ENCODE measurements at places on chromosomes 6 and 20.
A peak's percentile ranks its signal among the peaks of the same experiment; 100 is the strongest.

DNA sequence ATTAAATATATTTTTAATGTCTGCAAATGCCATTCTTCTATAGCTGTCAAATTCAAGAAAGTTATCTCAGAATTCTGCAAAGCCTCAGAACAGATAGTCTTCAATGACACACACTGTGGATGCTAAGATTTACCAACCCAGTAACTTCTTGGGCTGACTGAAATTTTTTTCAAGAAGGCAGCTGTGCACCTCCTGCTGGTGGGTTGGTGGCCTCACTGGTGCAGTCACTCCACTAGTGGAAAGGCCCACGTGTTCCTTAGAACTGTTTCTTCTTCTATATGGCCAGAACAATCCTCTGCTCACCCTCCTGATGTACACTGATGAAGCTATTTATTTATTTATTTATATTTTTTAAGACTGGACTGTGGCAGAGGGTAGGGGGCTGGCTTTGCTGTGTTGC lies 28.1 kb upstream of the MTCL3 start:
- DNase-seq, result no peak

DNA sequence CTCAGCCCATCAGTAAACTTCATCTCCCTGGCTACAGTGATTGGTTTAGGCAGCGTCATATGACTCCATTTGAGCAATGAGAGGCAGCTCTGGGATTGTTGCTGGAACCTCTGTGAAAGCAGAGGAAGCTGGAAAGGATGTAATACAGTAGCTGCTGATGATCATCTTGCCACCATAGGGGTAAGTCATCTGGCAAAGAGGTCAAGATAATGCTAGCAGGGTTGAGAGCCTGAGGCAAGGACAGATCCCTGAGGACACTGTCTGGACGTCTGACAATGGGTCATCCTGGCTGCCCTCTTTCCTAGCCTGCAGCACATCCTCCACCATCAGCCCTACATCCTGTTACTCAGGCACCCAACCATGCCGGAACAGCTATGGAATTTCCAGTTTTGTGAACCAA lies 25.5 kb upstream of the FKBP1A start:
- DNase-seq, result peak; percentile 56

DNA sequence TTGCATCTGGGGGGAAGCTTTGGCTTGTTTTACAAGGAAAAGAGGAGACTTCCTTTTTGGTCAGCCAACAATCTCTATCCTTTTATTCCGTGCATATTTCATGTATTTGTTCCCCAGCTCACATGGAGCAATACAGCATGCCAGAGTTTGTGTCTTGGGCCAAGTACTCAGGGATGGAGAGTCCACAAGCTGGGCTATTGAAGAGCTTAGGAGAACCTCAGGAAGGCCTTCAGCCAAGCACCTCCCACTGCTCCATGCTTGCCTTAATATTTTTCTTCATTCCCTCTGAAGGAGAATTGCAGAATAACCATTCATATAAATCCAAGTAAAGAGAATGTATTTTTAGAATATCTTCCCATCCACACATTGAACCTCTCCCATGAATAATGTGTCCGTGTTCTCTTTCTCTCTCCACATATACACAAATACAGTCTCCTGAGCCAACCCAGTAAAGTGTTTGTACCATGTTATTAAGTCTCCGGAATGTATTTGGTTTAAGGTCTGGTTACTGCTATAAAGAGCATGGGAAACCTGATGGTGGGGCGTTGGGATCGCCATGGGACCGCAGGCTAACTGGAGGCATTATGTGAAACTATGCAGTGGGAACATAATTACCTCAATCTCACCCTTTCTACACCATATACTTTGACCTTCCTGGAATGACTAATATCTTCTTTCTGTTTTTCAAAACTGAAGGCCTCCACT lies 3.0 kb downstream of the LAMA4 start:
- no peak for DNase-seq

DNA sequence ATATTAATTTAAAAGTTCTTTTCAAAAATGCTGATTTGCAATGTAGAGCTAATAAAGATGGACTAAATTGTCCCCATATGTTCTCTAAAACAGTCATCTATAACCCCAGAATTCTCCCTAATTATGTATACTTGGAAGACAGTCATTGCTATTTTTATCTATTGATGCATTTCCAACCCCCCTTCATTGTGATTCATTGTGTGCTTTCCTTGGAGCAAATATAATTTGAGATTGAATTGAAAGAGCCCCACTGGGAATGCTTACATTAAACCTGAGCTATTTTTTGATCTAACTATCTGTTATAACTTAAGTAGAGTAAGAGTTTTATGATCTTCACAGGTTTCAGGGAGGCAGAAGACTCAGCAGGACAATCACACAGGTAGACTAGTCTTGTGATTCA lies 73.7 kb upstream of the PTCHD4 start:
- no peak for DNase-seq

DNA sequence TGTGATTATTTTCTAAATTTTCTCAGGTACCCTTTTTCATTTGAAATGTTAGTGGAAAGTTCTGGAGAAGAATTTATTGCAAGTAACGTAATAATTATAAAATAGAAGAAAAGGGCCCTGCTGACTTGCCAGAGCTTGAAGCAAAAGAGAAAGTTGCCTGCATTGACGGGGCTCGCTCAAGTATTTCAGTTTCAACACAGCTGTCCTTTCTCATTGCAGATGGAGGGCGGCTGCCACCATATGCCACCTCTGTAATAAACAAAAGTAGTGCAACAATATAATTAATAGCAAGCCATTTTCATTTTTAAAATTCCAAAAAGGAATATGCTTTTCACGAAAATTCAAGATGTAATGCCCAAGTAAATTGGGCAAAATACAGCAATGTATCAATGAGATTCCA lies 246.2 kb downstream of the PACRG start:
- no peak for DNase-seq

DNA sequence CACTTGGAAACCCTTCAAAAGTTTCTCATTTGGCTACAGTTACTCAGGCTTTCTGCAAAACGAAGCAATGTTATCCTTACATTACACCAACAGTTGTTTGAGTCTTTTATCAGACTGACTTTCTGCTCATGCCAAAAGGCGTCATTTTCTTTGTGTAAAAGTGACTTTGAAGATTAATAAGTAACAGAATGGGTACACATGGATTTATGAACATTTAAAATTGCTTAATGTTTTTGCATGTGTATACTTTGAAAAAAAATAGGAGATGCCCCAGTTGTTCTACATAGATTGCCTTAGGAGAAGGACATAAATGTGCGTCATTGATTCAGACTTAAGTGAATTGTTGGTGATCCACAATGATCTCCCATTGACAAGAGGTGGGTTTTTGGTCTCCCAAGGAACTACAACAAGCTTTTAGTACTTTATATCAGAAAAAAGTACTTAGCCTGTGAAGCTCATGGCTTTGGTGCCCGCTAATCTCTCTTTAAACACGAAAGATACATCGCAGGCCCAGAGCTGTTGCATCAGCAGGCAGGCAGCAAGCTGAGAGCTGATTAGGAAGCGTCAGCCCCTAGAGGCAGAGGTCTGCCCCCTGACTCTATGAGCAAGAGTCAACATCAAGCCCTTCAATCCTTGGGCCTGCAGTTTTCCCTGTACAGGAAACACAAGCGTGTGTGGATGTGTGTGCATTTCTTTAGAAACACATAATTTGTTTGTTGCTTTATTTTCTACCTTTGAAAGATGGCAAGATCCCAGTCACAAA lies 45.9 kb downstream of the SLC22A3 start:
- no peak for DNase-seq

DNA sequence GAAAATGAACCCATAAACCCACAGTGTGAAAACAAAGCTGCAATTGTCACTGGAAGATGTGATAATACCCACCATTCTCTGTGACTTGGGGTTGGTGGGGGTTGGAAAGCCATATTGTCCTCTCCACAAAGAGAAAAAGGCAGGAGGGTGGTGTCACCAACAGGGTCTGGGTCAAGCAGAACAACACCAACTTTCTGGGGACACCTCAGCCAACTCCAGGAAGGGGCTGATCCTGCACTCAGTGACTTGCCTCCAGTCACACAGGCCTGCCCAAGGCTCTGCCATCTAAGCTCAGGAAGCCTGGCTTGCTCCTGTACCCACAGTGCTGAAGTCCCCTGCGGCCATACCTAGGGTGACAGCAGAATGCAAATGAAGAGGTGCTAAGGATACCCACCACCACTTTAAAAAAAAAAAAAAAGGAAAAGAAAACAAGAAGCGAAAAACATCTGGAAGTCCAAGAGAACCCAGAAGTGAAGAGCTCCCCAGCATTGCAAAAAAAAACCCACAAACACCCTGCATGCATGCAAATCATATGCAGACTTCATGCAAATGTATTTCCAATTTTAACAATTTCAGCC lies 110.6 kb downstream of the PREX1 start:
- DNase-seq, result no peak
